ENCODE measurements at places on chromosomes 6 and 20.

DNA sequence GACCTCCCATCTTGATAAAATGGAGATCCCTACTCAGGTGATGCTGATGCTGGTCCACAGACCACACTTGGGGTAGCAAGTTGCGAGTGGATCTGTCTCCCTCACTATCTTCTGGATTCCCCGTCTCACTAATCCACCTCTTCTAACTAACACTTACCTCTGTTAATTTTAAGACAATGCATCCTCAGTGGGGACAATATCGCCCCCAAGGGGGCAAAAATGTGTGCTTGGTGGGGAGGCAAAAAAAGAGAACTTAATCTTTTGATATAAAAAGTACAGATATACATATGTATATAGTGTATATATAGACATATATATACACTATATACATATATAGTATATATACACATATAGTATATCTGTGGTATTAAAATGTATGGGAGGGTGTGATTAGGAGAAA, 4.3 kb downstream of the LRFN2 start:
- no peak for DNase-seq

DNA sequence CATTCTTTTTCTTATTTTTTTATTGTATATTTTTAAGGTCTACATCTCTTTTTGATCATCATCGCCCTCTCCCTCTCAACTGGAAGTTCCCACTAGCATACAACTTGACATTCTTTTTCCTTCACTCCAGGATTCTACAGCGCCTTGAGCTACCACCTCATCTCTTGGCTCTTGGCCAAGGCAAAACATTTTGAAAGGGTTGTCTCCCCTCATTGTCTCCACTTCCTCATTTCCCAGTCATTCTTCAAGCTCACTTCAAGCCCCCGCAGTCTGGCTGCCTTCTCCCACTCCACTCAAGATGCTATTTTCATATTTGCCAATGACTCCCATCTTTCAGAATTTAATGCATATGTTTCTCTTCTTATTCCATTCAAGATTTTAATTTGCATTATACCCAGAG, 63.0 kb downstream of the OPN5 start:
- no peak for DNase-seq

DNA sequence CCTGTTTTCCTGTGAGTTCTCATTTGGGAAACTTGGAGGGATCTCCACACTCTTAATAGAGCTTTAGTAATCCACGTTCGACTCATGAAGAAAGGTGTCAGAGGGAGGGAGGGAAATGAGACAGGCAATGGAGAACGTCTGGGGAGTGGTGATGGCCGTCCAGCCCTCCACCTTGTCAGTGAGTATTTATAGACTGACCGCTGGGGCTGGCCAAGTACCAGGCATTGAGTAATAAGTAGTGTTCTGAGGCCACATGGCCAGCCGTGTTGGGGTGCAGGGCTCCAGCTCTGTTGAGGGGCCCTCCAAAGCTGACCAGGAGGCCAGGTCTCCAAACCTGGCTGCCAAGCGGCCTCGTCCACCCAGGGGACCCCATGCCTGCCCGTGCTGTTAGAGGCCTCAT, 11.3 kb upstream of the DSN1 start:
- DNase-seq = no peak

DNA sequence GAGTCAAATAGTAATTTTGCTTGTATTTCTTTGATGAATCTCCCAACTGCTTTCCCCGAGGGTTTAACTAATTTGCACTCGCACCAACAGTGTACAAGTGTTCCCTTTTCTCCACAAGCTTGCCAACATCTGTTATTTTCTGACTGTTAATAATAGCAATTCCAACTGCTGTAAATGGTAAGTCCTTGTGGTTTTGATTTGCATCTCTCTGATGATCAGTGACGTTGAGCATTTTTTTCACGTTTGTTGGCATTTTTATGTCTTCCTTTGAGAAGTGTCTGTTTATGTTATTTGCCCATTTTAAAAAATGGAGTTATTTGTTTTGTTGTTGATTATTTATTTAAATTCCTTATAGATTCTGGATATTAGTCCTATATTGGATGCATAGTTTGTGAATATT, 399.8 kb upstream of the MAN1A1 start:
- DNase-seq = no peak

GRCh38 chr6:22017766-22018165, 279.1 kb downstream of the PRL start:
- no peak for DNase-seq

DNA sequence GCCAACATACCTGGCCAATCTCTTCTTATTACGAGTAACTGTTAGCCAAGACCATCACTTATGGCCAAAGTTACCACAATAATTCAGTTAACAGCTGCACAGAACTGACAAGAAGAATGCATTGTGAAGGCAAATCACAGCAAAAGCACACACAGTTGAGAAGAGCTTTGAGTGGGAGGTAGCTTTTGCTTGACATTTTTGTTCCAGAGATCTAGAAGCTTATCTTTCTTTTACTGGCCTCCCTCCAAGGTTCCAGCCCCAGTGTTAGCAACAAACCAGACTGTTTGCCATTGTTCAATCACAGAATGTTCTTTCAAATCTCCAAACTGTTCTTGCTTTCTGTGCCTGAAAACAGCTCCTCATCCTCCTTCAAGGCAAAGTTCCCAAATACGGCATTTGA, 35.9 kb upstream of the IRAK1BP1 start:
- no peak for DNase-seq

DNA sequence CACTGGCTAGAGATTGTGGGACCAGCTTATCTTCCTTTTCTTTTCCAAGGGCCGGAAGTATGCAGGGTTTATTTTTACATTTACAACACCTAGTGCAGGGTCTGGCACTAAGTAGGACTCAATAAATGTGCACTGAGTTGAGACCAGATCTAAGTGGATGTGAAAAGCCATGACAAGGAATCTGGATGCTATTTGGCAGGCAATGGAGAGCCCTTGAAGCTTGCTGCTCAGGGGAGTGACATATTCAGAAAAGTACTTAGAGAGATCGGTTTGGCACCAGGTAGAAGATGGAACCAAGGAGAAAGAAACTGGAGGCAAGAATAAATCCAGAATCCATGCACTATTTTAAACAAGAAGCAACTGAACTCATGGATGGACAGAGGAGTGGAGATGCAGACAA, 815.8 kb downstream of the MAFB start:
- no peak for DNase-seq

DNA sequence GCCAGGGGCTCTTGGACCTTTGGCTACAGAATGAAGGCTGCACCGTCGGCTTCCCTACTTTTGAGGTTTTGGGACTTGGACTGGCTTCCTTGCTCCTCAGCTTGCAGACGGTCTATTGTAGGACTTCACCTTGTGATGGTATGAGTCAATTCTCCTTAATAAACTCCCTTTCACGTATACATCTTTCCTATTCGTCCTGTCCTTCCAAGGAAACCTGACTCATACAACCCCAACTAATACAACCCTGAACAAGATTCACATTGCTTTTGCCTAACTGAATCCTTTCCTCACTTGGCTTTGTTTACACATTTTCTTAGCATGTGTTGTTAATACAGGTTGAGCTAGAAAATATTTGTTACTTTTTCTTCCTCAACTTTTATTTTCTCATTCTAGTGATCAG, 21.9 kb downstream of the TBXT start:
- no peak for DNase-seq

- DNase-seq = no peak
Measured at GRCh38 chr6:34138914-34139510, 6.9 kb downstream of the GRM4 start.

GRCh38 chr20:49186535-49187329, 1.4 kb downstream of the STAU1 start:
- peak; percentile 39 for DNase-seq

DNA sequence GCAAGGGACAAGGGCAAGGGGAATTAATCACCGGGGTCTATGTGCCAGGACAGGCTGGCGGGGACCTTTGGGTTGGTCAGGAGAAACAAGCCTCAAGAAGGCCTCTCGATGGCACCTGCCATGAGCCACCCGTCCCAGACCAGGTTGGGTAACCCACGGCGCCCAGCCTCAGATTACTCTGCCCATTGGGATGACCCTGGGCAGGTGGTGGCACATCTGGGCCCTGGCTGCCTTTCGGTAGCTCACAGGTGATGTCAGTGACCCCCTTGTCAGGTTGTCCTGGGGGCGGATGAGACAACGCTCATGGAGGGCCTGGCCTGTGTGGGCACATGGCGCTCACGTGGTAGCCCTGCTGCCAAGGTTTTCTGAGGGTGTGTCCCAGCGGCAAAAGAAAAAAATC, 152.2 kb downstream of the SYCP2 start:
- no peak for DNase-seq

DNA sequence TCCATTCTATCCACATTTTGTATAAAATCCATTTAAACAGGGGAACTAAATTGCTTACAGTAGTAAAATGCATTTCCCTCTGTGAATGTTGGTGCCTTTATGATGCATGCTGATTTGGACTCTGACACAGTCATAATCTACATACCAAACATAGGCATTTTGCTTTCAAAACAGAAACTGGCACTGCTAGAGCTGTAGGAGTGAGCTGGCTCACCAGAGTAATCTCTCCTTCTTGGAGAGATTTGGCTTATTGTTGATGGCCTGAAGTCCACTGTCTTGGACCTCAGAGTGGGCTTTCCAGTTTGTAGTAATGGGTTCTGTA, 363.2 kb upstream of the FLRT3 start:
- DNase-seq = no peak

DNA sequence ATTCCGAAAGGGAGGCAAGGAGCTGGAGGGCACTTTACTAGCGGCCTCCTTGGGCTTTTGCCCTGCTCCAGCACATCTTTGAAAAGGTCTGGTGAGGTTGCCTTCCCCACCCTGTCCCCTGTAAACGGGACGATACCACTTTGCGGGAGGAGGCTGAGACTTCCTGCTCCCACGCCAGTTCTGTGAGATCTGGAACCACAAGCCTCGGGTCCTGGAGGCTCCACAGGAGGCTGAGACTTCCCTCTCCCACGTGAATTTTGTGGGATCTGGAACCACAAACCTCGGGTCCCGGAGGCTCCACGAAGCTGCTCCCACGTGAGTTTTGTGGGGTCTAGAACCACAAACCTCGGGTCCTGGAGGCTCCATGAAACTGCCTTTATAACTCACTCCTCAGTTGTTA, 209.3 kb downstream of the DLL1 start:
- no peak for DNase-seq

GRCh38 chr6:31651602-31652191, 764 bp downstream of the BAG6 start:
- no peak for DNase-seq

DNA sequence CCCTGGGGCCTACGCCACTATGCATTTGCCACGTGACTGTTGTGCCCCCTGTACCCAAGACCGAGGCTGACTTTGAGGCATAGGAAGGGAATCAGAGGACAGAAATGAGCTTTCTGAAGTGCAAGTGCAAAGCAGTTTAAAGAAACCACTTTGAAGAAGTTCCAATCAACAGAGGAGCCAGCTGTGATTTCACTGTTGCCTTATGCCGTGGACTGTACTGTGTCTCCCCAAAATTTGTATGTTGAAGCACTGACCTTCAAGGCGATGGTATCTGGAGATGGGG, 111.1 kb downstream of the JPH2 start:
- no peak for DNase-seq

DNA sequence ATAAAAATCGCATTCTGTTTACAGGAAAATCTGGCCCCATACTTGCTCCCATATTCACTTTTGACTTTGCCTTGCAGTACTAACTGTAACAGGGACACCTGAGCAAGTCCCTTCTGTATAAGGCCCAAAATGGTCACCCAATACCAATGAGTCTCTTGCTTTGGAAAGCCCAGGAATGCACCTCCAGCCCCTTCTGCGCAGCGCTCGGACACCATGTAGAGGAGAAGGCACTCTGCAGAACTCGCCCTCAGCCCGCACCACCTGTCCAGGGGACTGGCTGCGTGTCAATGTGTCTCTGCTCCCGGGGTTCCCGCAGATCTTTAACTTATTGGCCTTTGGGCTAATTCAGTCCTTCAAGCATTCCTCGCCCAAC, 746 bp upstream of the PRND start:
- DNase-seq = no peak

- DNase-seq = no peak
Measured at GRCh38 chr6:125789167-125789566, 1.6 kb upstream of the NCOA7 start.

- no peak for DNase-seq
Measured at GRCh38 chr6:73969971-73970970, 274.3 kb downstream of the CD109 start.

DNA sequence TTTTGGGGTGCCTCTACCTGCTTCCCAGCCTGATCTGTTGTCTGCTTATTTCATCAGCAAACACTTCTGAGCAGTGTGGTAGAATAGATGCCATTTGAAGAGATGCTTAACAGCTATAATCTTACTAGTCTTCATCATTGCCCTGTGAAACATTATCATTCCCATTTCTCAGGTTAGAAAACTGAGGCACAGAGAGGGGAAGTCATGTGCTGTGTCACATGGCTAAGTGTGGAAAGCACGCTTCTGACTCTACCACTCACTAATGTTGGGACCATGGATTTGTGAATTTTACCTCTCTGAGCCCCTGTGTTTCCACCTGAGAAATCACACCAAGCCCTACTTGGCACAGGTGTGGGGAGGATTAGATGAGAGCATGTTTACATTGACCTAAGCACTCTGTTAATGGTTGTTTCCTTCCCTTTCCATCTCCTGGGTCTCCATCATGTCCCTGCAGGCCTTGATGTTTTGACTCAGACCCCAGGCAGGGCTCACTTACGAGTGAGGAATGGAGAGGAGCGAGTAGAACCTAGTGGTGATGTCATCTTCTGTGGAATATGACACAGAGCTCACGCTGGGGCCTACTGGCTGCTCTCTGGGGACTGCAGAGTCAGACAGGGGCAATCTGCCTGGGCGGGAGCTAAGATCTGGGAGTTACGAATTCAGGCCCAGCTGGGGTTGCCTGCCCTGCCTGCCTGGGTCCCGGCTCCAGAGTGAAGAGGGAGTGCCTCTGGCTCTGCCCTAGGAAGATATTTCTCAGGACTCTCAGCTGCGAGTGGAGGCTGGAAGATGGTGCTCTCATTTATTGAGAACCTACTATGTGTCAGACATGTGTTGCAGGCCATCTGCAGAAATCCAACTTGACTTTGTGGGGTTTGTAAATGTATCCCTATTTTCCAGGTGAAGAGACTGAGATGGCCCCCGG, 64.3 kb downstream of the CDH22 start:
- no peak for DNase-seq

- DNase-seq = peak; percentile 29
Measured at GRCh38 chr6:136317021-136317694, 27.5 kb upstream of the BCLAF1 start.

DNA sequence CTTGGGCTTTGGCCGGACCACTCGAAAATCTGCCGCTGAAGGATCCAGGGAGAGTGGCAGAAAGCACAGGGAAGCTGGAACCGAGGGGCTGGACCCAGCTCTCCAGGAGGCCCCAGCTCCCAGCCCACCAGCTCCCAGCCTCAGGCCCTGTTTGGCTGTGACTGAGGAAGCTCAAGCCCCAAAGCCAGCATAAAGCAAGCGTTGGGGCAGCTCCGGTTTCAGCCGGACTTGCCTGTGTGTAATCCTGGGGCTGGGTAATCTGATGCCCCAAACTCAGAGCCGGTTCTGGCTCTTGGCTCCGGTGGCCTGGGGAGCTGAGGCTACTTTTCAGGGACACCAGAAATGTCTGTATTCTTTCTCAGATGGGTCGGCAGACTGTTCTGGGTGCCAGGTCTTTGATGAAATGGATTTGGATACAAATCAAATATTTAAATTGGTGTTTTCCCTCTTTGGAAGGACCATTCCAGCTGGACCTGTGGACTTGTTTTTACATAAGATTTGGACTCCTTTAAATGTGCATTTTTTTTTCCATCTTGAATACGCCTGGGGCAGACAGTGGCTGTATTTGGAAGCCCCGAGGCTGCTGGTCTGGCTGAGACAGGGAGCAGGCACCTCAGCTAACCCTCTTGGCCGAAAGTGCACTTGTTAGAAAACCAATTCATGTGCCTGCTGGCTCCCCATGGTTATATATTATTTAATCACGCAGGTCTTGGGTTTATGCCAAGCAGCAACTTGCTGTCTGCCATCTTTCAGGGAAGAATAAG, 29.7 kb downstream of the RPP40 start:
- DNase-seq = no peak
